Mucosa of gallbladder (tissue), 1 donor: ENCODE measurements at places on chromosomes 16 and 17. TPM values are rescaled to one million over a fixed set of nuclear protein-coding genes. Genes with fewer than 3 reads are reported as not detected.

OSGIN1 gene
- 22.4 TPM for total RNA-seq

KCNJ18 gene
- total RNA-seq = not detected

CES5A gene
- 2.2 TPM for total RNA-seq

FADS6 gene
- 0.12 TPM for total RNA-seq

NOS2 gene
- total RNA-seq = 0.12 TPM

GRCh38 chr17:17119533-17119932 lies 77.3 kb downstream of the MPRIP start:
- peak; percentile 51 for DNase-seq

- DNase-seq = no peak
These were observed 9.2 kb upstream of the TLCD3B start for GRCh38 chr16:30040221-30040620.

- DNase-seq = no peak
These were observed 213.9 kb downstream of the TMEM114 start for GRCh38 chr16:8376430-8376829.

DNA sequence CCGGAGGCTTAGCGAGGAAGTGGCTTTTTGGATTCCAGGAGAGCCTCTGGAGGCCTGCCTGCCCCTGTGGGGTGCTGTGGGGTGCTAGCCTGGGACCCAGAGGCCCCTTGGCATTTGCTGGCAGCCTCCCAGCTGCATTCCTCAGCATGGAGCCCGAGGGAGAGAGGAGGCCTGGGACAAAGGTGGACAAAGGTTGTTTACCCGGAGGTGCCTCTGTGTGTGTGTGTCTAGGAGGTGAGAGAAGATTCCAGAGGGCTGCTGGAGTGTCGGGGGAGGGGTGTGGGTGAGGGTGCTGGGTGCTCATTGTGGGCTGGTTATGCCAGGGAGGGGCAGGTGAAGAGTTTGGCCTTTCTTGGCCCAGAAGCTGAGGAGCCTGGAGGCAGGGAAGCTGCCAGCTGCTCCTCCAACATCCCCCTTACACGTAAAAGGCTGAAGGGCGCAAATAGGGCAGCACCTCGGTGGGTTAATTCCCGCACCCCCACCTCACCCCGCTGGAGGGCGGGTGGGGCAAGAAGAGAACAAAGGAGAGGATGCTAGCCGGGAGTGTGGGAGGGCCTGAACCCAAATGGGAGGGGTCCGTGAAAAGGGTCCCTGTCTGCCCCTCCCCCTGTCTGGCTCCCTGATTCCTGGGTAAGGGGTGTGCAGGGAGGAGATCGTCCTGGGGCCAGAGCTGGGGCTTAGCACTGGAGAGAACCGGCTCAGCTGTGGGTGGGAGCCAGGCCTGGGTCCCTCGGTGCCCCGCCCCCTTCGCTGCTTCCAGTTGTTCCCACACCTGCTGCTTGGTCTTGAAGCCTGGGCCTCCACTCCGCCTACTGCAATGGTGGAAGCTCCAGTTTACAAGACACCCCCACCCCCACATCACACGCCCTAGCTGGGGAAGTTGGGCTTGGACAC lies 9.9 kb downstream of the HEXIM2 start:
- DNase-seq = peak; percentile 74

GRCh38 chr16:17228048-17228707 lies 242.6 kb downstream of the XYLT1 start:
- no peak for DNase-seq

DNA sequence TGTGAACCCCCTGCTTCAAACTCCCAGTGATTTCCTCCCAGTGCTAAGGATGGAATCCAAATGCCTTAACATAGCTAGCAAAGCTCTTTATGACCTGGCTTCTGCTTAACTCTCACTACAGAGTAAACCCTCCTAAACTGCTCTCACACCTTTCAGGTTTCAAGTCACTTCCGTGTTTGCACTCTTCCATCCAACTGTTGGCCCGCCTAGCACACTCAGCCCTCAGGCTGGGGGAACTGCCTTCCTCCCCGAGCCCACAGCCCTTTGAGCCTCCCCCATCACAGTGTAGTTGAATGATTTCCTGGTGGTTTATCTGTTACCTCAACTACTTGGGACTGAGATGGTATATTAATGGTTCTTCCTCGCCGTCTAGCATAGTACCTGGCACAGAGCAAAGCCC lies 342.5 kb downstream of the NPIPA8 start:
- DNase-seq = no peak
